ENCODE measurements at places on chromosomes 1 and 21.

DNA sequence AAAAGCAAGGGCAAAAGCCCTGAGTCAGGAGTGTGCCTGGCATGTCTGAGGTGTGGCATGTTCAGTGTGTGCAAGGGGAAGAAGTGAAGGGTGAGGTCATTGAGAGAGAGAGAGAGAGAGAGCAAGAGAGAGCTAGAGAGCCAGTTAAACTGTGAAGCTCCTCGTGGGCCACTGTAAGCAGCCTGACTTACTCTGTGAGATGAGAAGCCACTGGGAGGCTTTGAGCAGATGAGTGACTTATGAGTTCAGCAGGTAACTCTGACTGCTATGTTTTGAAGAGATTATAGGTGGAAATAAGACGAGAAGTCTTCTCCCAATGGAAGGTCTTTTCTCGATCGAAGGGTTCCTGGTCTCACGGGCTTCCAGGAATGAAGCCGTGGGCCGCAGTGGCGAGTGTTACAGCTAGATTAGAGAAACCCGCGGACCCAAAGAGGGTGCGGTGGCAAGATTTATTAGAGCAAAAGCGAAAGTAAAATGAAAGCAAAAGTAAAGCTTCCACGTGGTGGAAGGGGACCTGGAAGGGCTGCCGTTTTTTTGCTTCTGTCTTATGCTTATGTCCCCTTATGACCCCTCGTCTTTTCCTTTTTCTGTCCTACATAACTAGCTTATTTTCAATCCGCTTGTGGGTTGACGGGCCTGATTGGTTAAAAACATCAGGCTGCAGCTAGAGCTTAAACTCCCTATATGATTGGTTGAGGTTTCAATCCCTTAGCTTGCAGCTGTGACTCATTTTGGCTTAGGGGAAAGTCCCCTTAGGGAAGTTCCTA is 323.1 kb upstream of the FAM78B start:
- no peak for DNase-seq

DNA sequence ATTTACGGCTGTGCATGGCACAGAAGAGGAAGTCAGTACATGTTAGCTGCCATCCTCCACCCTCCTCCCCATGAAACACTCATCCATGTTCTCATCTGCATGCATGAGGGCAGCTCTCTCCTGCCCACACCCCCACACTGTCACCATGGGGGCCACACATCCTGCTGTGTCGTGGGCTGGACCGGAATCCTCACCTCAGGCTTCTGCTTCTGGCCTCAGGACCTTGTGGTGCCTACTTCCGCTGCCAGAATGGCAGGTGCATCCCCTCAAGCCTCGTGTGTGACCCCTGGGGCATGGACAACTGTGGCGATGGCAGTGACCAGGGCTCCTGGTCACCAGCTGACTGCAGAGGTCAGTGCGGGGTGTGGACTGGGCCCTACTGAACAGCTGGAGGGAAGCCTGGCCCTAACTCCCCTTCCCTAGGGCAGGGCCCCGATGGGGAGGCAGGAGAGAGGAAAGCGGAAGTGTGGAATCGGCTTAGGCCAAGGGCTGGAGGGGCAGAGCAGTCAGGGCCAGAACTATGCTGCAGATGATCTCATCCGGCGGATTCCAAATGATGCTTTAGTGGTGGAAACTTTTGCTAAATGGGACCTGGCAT is 3.8 kb downstream of the LDLRAD2 start:
- DNase-seq = no peak

GRCh38 chr1:117098287-117098890 is 23.2 kb downstream of the TRIM45 start:
- no peak for DNase-seq

DNA sequence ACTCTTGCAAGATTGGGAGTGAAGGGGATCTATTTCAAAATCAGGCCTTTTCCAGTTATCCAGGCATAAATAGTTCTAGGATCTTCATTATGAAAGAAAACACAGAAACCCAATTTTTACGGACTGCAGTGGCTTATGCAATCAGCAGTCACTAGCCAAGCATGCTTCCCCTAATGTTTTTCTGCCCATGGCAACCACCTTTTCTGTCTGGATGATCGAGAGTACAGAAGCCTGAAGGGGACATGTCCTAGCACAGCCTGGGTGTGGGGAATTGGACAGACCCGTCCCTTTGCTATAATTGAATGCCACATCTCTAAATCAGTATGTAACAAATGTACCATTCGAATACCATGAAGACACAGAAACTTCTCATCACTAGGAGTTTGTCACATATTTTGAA is 29.8 kb upstream of the NCAM2 start:
- no peak for DNase-seq

GRCh38 chr21:25858325-25858724 is 123.6 kb downstream of the GABPA start:
- no peak for DNase-seq

- DNase-seq = peak; percentile 46
These were observed at the start of gene VANGL1 for GRCh38 chr1:115641762-115642167. Gene VANGL1 (plus strand): TSS chr1:115641970. CDS start chr1:115651414, 9,444 bp downstream.

DNA sequence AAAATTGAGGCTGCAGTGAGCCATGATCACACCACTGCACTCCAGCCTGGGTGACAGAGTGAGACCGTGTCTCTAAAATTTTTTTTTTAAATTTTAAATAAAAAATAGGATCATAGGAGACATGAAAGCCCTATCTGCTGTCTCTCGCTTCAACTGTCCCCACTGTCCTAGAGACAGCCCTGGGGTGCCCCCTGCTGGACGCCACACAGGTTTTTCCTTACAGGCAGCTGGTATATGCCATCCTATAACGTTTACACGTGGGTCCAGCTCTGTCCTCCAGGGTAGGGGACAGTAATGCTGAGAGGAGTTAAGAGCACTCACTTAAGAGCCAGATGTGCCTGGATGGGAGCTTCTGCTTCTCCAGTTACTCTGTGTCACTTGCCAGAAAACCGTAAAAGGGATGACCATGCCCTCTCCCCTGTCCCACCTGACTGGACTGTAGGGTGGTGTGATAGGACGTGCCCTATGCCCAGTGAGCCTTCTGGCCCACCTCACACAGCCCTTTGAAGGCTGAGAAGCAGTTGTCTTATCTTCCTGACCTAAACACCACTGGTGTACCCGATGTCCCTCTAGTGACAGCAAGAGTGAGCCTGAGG is 8.5 kb downstream of the FBXO2 start:
- DNase-seq = peak; percentile 76

GRCh38 chr1:154352581-154353459 is 27.5 kb downstream of the ATP8B2 start:
- DNase-seq = peak; percentile 18

DNA sequence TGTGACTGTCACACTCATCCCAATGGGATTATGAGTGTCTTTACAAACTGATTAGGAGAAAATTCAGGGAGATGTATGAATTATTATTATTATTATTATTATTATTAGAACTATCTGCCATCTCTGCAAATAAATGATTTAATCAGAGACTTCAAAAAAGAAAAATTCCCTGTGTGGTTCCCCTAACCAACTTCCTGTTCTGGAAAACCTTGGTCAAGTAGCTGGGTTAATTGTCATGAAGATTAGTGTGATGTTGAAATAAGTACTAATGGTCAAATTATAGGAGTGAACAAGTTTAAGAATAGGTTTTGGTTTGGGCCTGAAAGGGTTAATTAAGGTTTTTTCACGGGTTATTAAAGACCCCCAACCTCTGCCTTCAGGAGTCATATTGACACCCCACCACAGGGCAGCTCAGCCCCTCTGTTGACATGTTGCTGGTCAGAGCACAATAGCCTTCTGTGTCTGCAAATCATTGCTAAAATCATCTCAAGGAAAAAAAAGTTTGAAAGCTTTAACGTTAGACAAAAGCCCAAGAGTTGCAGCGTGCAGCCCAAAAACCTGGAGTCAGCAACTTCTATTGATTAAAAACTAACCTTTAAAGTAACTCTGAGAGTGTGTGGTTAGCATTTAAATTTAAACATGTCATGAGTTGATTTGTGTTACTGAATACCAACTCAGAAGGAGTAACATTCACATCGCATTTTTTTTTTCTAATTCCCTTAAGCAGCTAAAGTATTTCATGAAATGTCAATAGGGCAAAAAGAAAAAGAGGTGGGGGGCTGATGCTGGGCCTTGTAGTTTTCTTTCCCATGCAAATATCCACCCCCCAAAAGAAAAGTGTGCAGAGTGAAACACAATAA is 272.5 kb downstream of the TM2D1 start:
- DNase-seq = peak; percentile 9

DNA sequence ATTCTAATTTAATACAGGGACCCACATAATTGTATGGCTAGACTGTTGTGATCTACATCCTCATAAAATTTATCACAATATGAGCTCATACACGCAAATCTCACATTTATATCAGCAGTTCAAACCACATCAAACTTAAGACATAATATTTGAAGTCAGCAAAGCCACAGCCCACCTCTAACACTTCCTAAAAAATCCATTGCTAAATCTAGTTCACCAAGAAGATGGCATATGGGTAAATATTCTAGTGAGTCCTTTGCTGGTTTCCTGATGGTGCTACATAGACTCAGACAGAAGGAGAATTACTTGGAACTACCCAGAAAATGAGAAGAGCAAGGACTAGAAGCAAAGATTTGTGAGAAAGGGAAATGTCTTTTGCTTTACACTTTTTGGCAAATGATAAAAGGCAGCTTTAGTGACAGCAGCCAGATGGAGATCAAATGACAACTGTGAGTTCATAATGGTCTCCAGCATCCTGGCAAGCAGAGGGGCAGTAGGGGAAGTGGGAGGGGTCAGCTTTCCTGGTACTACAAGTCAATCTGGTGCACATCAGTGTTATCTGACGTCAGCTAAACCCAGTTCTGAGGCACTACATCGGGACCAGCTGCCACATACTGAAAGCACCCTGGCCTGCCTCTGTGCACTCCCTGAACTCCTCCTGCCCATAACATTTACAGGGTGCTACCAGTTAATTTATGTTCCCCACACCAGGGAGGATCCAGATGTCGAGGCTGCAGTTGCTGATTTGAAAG is 10.6 kb upstream of the GADD45A start:
- no peak for DNase-seq

- DNase-seq = no peak
These were observed 16.5 kb downstream of the SMAP2 start for GRCh38 chr1:40389871-40390560.

DNA sequence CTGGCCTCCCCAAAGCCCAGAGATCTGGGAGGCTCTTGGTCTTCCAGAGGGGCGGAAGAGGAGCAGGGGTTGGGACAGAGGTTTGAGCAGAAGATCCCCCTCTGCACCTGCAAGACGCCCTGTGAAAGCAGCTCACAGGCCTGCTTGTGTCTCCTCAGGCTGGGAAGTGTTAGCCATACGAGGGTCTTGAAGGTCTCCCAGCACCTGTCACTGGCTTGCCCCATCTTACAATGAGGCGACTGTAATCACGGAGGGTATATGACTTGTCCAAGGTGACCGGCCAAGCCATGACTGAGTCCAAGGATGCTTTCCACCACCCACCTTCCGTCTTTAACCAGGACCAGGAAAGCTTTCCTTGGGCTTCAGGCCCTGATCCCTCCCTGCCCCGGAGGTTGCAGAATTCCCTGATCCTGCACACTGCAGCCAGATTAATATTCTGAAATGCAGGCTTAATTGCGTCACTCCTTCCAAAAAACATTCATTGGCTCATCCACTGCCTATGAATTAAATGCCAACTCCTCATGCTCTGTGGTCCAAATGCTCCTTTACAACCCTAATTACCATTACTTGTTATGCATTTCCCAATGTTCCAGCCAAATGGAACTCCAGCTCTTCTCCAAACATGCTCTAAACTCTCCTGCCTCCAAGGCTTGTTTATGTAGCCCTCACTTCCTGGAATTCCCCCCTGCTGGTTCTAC is 64.0 kb downstream of the DDX20 start:
- DNase-seq = no peak

- DNase-seq = no peak
These were observed 93.6 kb downstream of the LEPR start for GRCh38 chr1:65514041-65514440.

DNA sequence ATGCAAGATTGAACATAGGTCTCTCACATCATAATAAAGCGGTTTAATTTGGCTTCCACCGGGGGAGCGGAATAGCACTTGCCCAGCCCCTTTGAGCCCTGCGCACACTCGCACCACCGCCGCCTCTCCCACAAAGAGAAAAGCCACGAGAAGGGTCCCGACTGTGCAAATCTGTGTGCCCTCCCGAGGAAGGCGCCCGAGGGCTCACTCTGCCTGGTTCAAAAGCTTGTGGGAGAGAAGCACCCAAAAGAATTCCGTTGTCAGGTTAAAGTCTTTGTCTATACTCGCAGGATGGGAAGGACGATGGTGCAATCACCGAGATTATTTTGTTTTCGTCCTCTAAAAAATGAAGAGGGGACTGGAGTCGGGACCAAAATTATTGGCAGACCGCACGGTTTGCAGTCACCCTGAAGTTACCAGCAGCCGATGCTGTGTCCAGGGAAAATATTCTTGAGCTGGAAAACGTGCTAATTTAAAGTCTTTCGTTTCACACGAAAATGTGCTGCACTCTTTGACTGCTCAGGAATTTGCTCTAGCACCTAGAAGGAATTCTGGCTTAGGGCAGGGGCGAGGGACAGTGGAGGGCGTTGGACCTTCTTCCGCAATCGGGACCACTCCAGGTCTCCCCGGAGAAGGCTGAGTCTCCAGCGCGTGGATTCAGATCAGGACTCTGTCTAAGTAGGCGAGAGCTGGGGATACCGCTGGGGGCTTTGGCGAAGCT is 6.6 kb upstream of the SIM2 start:
- peak; percentile 48 for DNase-seq

GRCh38 chr21:33374450-33375096 is 28.6 kb upstream of the IFNGR2 start:
- no peak for DNase-seq

DNA sequence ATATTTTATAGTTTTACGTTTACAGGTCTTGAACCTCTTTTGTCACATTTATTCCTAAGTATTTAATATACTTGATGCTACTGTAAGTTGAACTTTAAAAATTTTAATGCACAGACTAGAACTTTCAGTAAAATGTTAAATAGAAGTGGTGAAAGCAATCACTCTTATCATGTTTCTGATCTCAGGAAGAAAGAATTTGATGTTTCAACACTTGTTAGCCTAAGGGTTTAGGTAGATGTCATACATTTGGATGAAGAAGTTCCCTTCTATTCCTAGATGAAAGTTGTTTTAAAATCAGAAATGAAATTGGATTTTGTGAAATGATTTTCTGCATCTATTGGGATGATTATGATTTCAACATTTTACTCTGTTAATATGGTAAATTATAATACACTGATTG is 63.6 kb upstream of the TTLL7 start:
- no peak for DNase-seq

- DNase-seq = no peak
These were observed 20.4 kb downstream of the LEPR start for GRCh38 chr1:65440915-65441314.

DNA sequence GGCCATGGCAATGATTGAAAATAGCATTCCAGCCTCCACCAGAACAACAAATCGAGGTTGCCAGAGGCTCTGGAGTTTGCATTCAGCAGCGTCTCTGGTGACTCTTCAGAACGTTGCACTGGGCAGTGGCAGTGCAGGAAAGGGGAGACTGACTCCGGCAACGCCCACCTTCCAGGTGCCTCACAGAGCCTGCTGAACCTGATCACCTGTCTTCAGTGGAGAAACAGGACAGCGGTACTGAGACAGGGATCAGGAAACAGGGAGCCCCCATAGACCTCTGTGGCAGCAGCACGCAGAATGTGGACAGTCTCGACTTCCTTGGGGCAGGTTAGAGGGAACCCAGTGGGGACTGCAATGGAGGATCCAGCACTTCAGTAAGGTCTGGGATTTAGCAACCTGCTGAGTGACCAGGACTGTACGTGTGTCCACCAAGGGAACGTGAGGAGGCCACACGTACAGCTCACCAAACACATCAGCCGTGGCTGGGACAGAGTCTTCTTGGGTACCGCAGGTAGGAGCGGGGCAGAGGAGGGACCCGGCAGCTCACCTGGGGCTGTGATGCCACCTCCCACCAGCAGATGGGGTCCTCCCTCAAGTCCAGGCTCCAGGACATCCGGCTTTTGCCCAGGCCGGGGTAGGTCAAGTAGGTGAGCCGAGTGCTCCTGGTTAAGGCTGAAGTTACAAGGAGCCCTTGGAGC is 128.6 kb downstream of the PRDM2 start:
- no peak for DNase-seq

All from neuronal stem cell (in vitro differentiated cells).